ENCODE measurements at places on chromosomes 12 and 14.

DNA sequence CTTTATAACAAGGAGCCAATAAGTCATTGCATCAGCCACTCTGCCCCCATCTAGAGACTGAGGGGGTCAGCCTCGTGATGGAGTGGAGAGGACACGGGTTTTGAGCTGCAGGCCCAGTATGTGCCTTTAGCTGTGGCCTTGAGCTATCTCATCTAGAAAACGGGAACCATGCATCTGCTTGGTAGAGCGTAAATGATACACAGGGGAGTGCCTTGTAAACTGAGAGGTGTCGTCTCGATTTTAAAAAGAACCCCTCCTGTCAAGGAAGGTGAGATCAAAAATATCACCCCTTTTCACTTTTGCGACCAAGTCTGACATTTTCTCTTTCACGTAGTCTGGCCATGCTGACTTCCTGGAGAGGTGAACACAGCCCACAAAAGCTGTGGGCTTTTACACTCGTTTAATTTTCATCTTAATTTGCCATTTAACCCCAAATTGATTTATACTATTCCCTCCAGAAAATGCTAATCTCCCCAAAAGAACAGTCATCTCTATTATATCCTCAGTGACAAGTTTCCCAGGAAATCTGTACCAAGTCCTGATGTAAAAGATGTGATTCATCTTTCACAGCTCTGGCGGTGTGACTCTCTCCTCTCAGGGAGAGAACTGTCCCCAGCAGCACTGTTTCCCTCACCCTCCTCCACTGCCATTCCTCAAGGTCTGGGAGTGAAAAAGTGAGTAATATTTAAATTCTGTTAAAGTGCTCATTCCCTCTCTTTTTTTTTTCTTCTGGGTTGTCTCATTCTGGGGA is 30.6 kb downstream of the VCPKMT start:
- DNase-seq, result peak; percentile 40

- DNase-seq, result no peak
Measured at GRCh38 chr12:57230381-57231155, 1.1 kb downstream of the SHMT2 start.

GRCh38 chr14:68934066-68934465 is 45.0 kb downstream of the ACTN1 start:
- no peak for DNase-seq

GRCh38 chr14:53790731-53791500 is 165.7 kb downstream of the BMP4 start:
- no peak for DNase-seq

DNA sequence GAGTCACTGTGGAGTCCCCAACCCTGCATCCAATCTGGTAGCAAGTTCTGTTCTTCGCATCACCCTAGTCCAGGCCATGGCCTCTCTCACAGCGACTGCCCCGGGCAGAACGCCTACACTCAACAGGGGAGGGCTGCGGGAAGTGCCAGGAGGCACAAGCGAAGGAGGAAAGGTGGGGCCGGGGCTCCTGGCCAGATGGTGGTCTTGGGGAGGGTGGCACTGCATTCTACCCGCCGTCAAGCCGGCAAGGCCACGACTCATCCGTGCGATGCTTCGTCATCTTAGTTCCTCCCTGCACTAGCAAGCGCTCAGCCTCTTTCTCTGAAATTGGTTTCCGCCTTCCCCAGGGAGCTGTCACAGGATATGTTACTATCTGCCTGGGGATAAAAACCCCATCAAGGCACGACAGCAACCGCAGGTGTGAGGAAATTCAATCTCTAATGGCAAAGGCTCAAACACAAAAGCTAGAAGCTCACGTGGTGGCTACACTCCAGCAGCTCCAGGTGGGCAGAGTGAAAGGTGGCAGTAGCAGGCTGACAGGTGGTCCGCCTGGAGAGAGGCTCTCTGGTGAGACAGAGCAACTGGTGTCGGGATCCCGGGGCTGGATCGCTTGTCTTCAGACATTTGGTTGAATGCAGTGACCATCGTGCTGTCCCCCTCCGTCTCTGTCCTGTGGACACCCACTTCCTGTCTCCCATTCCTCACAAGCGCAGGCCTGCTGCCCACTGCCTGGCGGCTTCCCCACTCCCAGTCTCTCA is 34.1 kb downstream of the ACADS start:
- DNase-seq, result peak; percentile 26

DNA sequence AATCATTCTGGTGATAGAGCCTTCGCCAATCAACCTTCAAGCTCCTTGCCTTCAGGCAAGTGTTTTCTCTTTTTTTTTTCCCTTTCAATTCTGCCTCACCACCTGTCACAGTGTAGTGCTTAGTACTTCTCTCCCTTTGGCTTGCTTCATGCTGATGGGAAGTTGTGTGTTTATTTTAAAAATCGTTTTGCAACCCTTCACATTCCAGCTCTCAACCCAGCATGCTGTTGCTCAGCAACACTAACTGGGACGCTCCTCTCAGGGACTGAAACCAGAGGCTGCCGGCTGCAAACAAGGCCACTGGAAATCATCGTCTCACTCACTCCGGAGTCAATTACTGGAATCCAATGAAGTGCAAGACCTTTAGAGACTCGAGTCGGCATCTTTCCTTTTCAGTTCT is 342.7 kb downstream of the PRKD1 start:
- no peak for DNase-seq

- no peak for DNase-seq
Measured at GRCh38 chr14:99356031-99356608, 84.1 kb upstream of the BCL11B start.
